Muscle of leg (tissue), 16 donors: ENCODE measurements at places on chromosomes 4 and X.

DNA sequence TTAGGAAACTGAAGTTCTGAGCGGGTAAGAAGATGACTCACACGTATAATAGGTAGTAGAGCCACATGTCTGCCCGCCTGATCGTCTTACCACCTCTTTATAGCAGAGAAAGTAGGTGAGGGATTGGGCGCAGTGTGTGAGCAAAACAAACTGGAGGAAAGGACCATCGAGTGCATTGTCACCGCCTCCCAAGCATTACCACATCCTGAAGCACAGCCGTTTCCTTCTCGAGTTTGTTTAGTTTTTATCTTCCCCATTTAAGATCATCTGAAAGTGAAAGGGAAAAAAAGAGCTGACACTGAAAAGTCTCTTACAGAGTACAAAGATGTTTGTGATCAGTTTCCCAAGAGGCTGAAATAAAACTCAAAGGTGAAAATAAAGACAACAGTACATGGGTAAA, 14.8 kb downstream of the PDK3 start:
- no peak for DNase-seq

DNA sequence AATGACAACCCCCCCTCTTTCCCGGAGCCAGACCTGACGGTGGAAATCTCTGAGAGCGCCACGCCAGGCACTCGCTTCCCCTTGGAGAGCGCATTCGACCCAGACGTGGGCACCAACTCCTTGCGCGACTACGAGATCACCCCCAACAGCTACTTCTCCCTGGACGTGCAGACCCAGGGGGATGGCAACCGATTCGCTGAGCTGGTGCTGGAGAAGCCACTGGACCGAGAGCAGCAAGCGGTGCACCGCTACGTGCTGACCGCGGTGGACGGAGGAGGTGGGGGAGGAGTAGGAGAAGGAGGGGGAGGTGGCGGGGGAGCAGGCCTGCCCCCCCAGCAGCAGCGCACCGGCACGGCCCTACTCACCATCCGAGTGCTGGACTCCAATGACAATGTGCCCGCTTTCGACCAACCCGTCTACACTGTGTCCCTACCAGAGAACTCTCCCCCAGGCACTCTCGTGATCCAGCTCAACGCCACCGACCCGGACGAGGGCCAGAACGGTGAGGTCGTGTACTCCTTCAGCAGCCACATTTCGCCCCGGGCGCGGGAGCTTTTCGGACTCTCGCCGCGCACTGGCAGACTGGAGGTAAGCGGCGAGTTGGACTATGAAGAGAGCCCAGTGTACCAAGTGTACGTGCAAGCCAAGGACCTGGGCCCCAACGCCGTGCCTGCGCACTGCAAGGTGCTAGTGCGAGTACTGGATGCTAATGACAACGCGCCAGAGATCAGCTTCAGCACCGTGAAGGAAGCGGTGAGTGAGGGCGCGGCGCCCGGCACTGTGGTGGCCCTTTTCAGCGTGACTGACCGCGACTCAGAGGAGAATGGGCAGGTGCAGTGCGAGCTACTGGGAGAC, 1.6 kb downstream of the PCDH10 start:
- peak; percentile 16 for DNase-seq

GRCh38 chr4:88420844-88421243, 36.1 kb upstream of the HERC5 start:
- no peak for DNase-seq

DNA sequence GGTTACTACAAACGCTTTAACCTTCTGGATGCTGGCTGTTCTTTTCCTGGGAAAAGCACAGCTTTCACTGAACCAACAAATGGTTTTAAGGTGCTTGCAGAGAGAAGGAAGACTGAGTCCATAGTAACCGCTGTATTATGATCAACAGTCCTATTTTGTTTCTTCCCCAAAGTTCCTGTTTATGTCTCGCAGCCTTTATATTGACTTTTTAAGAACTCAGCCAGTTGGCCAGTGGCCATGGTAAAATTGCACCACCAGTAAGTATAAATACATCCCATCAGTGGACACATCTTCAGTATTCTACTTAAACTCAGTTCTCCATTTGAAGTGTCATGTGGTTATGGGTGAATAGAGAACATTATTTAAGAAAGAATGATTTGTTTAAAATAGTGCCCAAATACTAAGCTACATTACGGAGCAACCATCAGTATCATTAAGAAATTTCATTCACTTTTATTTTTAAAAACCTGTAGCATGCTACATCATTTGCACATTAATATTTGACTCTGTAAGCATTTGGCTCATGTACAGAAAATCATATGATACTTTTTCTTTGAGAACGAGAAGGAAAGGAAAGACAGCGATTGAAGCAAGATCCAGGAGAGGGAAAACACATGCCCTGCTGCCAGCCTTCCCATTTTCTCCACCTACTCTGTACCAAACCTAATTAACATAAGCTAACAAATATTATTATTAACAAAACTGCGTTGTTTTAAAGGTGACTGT, 287.0 kb downstream of the ARHGAP24 start:
- peak; percentile 95 for DNase-seq

GRCh38 chr4:146245850-146246249, 31.5 kb downstream of the REELD1 start:
- peak; percentile 90 for DNase-seq

- no peak for DNase-seq
Measured at GRCh38 chr4:88533937-88534750, 10.6 kb upstream of the PYURF start.

- DNase-seq: peak; percentile 1
Measured at GRCh38 chr4:118005883-118006282, 28.4 kb upstream of the NDST3 start.

- DNase-seq: no peak
Measured at GRCh38 chr4:10032625-10033024, 11.3 kb upstream of the SLC2A9 start.

DNA sequence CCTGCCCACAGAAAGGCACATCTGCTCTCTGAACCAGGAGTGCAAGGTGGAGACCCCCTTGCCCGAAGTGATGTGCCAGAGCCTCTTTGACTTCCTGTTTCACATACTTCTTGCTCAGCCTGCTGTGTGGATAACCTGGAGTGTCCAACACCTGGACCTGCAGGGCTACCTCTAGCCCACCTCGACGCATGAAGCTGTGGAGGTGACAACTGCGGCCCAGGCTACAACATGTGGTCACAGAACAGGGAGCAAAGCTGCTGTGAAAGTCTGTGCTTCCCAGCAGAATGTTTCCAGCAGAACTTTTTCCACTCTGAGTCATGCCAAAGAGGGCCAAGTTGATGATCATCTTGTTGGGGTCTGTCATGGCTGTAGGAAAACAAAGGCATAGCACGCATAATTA, 1.5 kb downstream of the GIMD1 start:
- DNase-seq: no peak

DNA sequence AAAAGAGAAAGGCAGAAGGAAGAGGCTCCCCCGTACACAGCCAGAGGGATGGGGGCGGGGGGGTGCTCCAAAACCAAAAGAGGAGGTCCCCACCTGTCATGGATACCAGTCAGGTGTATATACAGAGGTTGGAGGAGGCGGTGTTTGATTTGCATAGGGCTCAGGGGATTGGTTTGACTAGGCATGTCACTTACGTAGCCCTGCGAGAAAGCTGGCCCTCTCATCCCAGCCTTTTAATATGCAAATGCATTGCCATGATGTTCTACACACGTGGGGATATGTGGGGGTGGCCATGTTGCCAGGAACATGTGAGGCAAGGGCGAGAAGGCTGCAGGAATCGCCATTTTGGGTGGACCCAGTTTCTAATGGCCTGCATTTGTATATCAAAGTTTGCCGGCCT, 38.6 kb downstream of the TMEM150C start:
- DNase-seq: no peak

GRCh38 chrX:413322-414201, 26.9 kb upstream of the PPP2R3B start:
- peak; percentile 82 for DNase-seq

DNA sequence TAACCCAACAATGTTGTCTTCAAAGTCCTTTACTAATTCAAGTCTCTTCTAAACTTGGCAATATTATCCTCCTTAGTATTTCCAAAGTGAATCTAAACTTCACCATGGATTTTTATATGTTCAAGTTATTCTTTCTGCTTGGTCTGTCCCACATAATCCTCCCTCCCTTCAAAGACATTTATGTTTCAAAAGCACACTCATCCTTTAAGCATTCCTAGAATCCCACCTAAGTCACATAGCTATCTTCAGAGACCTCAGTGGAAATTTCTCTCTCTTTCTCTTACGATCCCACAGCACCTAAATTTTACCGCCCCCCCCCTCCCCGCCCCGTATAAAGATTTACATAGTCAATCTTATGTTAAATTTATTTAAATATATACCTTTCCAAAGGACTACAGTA, 314.9 kb upstream of the GRIA3 start:
- no peak for DNase-seq

DNA sequence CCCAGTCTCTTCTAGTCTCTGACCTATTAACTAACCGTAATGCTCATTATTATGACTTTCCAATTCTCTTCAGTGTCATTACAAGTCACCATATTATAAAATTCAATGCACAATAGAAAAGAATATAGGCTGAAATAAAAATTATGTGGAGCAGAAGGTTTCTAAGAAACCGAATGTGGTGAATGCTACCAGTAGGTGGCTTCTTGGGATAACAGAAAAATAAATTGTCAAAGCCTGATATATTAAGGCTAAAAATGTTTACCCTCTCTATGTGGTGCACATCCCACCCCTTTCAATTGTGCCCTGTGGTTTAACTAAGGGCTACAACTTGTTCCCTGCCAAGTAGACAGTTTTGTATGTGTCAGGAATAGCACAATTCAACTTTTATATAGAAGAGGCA, 624.6 kb upstream of the TECRL start:
- DNase-seq: no peak

DNA sequence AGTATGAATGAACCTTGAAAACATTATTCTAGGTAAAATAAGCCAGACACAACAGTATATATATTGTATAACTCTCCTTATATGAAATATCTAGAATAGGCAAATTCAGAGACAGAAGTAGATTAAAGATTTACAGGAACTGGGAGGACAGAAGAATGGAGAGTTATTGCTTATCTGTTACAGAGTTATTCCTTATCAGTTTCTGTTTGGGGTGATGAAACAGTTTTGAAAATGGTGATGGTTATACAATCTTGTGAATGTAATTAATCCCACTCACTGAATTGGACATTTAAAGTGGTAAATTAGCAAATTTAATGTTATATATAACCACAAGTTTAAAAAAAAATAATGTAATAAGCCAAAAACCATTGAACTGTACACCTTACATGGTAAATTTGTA, 14.5 kb upstream of the EXOC1 start:
- DNase-seq: no peak

DNA sequence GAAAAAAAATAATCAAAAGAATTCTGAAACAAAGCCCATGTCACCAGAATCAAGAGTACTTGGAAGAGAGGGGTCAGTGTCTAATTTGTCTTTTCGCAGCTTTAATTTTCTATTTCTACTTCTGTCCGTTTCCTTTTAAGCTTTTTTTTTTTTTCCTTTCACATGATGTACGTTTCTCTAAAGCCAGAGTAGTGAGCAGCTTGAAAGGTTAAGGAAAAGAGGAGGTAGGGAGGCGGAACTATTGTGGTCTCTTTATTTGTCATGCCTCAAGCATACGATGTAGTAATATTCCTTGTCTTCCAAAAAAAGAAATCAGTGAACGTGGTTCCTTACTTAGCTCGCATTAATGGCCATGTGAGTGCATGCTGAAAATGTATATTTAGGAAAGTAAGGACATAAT, 311.5 kb downstream of the TENM3 start:
- no peak for DNase-seq

DNA sequence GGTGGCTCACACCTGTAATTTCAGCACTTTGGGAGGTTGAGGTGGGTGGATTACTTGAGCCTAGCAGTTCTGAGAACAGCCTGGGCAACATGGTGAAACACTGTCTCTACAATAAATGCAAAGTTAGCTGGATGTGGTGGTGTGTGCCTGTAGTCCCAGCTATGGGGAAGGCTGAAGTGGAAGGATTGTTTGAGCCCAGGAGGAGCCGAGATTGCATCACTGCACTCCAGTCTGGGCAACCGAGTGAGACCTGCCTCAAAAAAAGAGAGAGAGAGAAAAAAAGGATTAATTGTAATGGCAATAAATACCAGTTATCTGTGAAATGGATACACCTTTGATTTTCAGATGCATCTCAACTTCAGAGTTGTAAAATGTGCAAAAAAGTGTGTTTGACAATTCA, 58.8 kb downstream of the SPRY1 start:
- DNase-seq: no peak

DNA sequence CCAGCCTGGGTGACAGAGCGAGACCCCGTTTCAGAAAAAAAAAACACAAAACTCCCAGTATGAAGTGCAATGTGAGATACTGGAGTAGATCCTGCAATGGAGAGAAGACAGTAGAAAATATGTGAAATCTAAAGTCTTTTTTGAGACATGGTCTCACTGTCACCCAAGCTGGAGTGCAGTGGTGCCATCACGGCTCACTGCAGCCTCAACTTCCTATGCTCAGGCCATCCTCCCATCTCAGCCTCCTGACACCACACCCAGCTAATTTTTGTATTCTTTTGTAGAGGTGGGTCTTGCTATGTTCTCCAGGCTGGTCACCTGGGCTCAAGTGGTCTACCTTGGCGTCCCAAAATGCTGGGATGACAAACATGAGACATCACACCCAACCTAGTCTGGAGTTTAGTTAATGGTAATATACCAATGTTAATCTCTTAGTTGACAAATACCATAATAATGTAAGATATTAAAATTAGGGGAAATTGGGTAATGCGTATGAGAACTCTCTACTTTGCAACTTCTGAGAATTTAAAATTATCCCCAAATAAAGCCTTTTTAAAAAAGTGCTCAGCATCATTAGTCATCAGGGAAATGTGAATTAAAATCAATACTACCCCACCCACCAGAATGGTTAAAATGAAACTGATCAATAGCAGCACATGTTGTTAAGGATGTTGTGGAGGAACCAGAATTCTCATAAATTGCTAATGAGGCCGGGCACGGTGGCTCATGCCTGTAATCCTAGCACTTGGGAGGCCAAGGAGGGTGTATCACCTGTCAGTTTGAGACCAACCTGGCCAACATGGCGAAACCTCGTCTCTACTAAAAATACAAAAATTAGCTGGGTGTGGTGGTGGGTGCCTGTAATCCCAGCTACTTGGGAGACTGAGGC, 15.0 kb downstream of the RBMX start:
- DNase-seq: no peak

DNA sequence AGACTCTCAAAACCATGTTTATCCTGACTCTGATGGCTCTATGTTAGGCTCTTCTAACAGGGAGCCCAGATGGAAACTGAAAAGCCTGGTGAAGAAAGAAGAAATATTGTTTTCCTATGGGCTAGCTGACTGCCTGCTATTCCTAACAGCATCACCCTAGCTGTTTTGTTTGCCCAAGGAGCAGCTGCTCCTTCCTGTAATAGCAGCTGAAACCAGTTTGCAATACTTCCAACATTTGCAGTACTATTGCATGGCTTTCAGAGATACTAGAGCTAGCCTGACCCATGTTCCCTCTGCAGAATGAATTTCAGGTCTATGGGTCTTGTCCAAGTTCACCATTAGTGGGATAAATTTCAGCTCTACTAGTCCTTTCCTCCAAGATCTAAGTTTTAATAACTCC, 495.2 kb downstream of the INPP4B start:
- peak; percentile 82 for DNase-seq

- DNase-seq: peak; percentile 69
Measured at GRCh38 chr4:185470501-185471195, 885 bp downstream of the CCDC110 start.
